ENCODE measurements at places on chromosomes 2 and 18. TPM values are rescaled to one million over a fixed set of nuclear protein-coding genes. Genes with fewer than 3 reads are reported as not detected.

- H3K36me3 ChIP-seq = no peaks in the 10 kb centered on the region
- H3K27ac ChIP-seq = no peak overlapping the region
- no peaks in the 10 kb centered on the region for H3K4me1 ChIP-seq
- H3K4me3 ChIP-seq = no peak overlapping the region
- no peaks in the 10 kb centered on the region for H3K27me3 ChIP-seq
Measured at GRCh38 chr2:176445956-176446355, 176.7 kb downstream of the MTX2 start.

DNA sequence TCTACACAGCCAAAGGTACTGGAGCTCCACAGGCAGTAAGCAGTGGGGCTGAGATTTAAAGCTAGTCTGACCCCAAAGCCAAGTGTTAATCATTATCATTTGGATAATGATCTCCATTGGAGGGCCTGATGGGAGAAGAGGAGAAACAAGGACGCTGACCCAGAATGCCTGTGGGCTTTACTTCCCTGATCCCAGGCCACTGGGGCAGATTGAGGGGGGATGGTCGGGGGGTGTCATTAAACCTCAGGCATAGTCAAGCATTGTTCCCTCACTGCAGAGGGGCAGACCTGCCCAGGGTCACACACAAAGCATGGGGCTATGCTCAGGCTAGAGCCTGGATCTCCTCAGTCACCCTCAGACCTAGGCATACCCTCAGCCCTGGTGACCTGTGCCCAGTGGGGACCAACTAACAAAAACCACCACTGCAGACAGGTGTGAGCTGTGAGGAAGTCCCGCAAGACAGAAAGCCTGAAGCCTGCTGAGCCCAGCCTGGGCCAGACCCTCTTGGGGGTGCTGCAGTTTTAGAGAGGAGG, 53.4 kb downstream of the SDC1 start:
- H3K4me1 ChIP-seq = no peaks in the 10 kb centered on the region
- H3K27me3 ChIP-seq = no peaks in the 10 kb centered on the region
- no peak overlapping the region for H3K4me3 ChIP-seq
- no peaks in the 10 kb centered on the region for H3K36me3 ChIP-seq
- no peak for DNase-seq

DNA sequence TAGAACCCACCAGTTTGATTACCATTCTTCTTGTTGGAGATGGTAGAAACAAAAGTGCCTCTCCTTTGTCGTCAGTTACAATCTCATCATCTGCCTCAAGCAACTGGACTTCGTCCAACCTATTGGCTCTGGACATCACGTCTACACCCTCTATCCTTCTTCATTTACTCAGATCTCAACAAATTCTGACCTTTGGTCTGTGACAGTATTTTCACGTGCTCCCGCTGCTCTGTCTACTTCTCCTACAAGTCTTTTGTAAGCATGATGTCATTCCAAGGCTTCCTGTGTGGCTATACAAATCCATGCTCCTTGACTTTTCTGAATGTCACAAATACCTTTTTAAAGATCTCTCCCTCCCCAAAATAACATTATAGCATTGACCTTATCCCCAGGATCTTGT, 43.0 kb upstream of the PID1 start:
- no peak overlapping the region for H3K4me3 ChIP-seq
- no peak for DNase-seq
- H3K36me3 ChIP-seq = no peaks in the 10 kb centered on the region

DNA sequence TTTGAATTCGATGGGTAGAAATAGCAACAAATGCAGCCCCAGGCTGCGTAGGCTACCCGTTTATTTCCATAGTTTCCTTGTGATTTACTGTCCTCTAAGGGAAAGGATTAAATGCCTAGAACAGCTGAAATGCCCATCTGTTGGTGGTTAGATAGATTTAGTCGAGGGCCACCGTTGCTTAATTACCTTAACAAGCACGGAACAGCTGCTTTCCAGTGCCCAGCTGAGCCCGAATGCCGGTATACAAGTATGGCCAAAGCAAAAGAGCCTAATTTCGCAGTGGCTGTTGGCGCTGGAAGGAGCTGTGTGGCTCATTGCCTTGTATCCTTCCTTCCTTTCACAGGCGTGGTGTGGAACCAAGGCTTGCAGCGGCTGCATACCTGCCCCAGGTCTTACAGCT, 109.1 kb downstream of the CABLES1 start:
- no peak for DNase-seq
- H3K4me1 ChIP-seq = peaks cover under 1% of the 10 kb centered on the region
- H3K4me3 ChIP-seq = no peak overlapping the region

GRCh38 chr2:107989445-107989844, 3.1 kb downstream of the SLC5A7 start:
- no peak for DNase-seq
- no peak overlapping the region for H3K27ac ChIP-seq
- H3K4me1 ChIP-seq = no peaks in the 10 kb centered on the region
- H3K36me3 ChIP-seq = no peaks in the 10 kb centered on the region

PFN4 gene
- total RNA-seq = not detected

SERPINB13 gene
- not detected for total RNA-seq

RGPD4 gene
- total RNA-seq = not detected

C2orf80 gene
- total RNA-seq = not detected

NGEF gene
- 0.43 TPM for total RNA-seq

SLC9A4 gene
- not detected for total RNA-seq

Data from ascending aorta (tissue), 2 donors.